ENCODE measurements at places on chromosomes 1 and 21. TPM values are rescaled to one million over a fixed set of nuclear protein-coding genes. Genes with fewer than 3 reads are reported as not detected.
A peak's percentile ranks its signal among the peaks of the same experiment; 100 is the strongest.

Gene KCND3
- total RNA-seq, result 0.15 TPM

Gene DNALI1
- 18.9 TPM for total RNA-seq

Gene FCRL6
- not detected for total RNA-seq

Gene LIPI
- total RNA-seq, result not detected

Gene ACOT11
- 3.6 TPM for total RNA-seq

Gene PGLYRP4
- total RNA-seq, result not detected

Gene PIGM
- 5.9 TPM for total RNA-seq

Gene MAP1LC3C
- total RNA-seq, result 3.5 TPM

DNA sequence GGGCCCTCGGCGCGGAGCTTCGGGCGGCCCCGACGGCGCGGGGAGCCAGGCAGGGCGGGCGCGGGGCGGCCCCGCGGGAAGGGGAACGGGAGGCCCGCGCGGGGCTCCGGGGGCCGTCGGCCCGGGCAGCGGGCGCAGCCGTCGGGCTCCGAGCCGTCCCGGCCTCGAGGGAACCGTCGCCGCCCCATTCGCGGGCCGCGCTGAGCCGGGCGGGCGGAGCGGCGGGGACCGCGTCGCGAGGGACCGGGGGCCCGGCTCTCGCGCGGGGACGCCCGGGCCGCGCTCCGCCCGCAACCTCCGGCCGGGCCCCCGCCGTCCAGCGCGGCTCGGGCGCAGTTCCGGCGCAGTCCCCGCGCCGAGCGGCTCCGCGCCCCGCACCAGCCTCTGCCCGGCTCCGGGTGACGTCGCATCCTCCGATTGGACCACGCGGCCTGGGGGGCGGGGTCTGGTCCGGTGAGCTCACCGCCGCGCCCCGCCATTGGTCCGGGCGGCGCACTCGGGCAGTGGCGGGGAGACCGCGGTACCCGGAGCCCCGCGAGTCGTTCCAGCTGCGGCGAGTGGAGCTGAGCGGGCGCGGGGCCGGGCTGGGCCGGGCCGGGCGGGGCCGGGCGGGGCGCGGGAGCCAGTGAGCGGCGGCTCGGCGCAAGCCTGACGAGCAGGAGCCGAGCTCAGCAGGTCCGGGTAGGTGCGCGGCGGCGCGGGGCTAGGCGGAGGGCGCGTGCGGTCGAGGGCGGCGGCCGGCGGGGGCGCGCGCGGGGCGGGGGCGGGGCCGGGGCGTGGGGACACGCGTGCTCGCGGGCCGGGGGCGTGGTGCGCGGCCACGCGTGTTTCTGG is 66.7 kb upstream of the VAMP3 start:
- peaks cover 5% of the 10 kb centered on the region for H3K27me3 ChIP-seq
- peak; percentile 96 for DNase-seq

DNA sequence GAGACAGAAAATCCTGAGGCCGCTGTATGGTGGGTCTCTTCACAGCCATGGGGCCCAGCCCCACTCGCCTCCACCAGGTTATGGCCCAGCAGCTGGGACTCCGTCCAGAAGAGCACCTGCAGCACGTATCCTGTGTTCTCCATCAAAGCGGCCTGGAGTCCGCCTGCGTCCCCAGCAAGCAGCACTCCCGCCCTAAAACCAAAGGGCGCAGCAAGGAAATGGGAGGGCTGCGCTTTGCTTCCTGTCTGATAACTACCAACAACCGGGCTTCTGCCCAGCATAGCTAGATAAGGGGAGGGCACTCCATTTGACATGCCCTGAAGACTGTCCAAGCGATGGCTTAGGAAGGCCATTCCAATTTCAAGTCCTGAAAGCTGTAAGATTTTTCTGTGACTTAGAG is 119.9 kb downstream of the KCNJ15 start:
- DNase-seq, result no peak
- H3K4me3 ChIP-seq, result no peak overlapping the region
- no peaks in the 10 kb centered on the region for H3K27me3 ChIP-seq
- H3K4me1 ChIP-seq, result no peaks in the 10 kb centered on the region
- H3K36me3 ChIP-seq, result peaks cover 6% of the 10 kb centered on the region

- no peak overlapping the region for H3K4me3 ChIP-seq
- DNase-seq, result no peak
- H3K4me1 ChIP-seq, result no peaks in the 10 kb centered on the region
- H3K27ac ChIP-seq, result no peak overlapping the region
- H3K36me3 ChIP-seq, result no peaks in the 10 kb centered on the region
- no peaks in the 10 kb centered on the region for H3K27me3 ChIP-seq
Measured at GRCh38 chr1:15122331-15122730, 31.2 kb upstream of the TMEM51 start.

GRCh38 chr1:225592362-225593025 is 60.4 kb downstream of the ENAH start:
- no peak overlapping the region for H3K4me3 ChIP-seq
- no peaks in the 10 kb centered on the region for H3K4me1 ChIP-seq
- no peaks in the 10 kb centered on the region for H3K36me3 ChIP-seq
- no peak for DNase-seq
- H3K27me3 ChIP-seq, result no peaks in the 10 kb centered on the region

GRCh38 chr1:177948336-177948972 is 21.4 kb downstream of the SEC16B start:
- DNase-seq, result peak; percentile 71
- H3K27ac ChIP-seq, result no peak overlapping the region
- no peaks in the 10 kb centered on the region for H3K4me1 ChIP-seq
- H3K36me3 ChIP-seq, result no peaks in the 10 kb centered on the region

GRCh38 chr1:19232524-19232846 is 18.8 kb downstream of the EMC1 start:
- H3K4me3 ChIP-seq, result no peak overlapping the region
- peaks cover 85% of the 10 kb centered on the region for H3K36me3 ChIP-seq
- H3K27me3 ChIP-seq, result no peaks in the 10 kb centered on the region
- DNase-seq, result no peak
- no peak overlapping the region for H3K27ac ChIP-seq
- no peaks in the 10 kb centered on the region for H3K4me1 ChIP-seq

- H3K4me1 ChIP-seq, result no peaks in the 10 kb centered on the region
- no peak for DNase-seq
- H3K27ac ChIP-seq, result no peak overlapping the region
- H3K36me3 ChIP-seq, result peaks cover 30% of the 10 kb centered on the region
- H3K27me3 ChIP-seq, result no peaks in the 10 kb centered on the region
Measured at GRCh38 chr1:54252371-54252936, 52.5 kb downstream of the MRPL37 start.

DNA sequence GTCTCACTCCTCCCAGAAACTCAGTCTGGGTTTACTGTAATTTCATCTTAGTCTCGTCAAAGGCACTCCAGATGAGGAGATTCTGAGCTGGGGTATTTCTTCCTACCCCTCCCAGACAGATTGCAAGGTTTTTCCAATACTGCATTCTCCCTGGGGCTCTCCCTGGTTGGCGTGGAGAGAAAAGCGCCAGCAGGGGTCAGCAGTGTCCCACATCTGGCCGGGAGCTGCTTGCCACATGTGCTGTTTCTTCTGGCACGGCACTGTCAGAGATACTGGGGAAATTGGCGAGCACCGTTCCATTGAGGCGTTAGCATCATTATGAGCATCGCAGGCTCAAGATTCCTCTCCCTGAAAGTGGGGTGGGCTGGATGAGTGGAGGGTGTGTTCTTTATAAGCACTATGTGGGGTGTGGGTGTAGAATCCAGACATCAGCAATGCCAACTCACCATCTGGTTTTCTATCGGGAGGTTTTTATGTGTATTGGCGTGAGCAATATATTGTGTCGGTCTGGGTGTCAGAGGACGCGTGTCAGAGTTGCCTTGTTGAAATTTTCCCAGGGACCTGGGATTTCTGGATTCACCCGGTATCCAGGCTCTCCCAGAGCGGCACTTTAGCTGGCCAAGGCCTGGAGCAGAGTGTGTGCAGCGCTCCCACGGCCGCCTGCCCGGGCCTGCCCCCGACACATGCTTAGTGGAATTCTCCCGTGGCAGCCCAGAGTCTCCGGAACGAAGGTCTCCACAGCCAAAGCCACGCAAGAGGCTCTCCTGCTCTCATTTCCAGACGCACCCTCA is 8.0 kb upstream of the NAV1 start:
- no peak overlapping the region for H3K4me3 ChIP-seq
- H3K27me3 ChIP-seq, result no peaks in the 10 kb centered on the region
- no peak overlapping the region for H3K27ac ChIP-seq
- H3K4me1 ChIP-seq, result peaks cover 5% of the 10 kb centered on the region
- DNase-seq, result peak; percentile 88

- H3K4me1 ChIP-seq, result no peaks in the 10 kb centered on the region
- DNase-seq, result no peak
- H3K27me3 ChIP-seq, result no peaks in the 10 kb centered on the region
- no peaks in the 10 kb centered on the region for H3K36me3 ChIP-seq
- no peak overlapping the region for H3K27ac ChIP-seq
Measured at GRCh38 chr1:210482945-210483617, 154.4 kb downstream of the HHAT start.

DNA sequence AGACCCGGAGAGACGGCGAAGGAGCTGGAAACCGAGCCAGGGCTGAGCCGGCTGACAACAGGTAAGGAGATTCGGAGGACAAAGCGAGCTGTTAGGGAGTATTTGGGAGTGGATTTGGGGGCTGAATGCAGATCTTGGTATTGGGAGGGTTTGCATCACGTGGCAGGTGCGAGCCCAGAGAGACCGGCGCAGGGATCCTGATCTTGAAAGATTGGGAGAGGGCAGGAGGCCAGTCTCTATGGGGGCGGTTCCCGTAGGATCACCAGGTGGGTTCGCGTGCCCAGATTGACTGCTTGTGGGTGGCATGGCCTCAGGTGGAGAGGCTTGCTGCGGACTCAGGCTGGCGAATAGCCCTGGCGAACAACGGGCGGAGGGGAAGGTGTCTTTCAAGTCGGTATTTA is 204 bp downstream of the CIART start:
- H3K4me1 ChIP-seq, result no peaks in the 10 kb centered on the region
- DNase-seq, result no peak
- H3K27ac ChIP-seq, result no peak overlapping the region
- peaks cover 8% of the 10 kb centered on the region for H3K36me3 ChIP-seq

DNA sequence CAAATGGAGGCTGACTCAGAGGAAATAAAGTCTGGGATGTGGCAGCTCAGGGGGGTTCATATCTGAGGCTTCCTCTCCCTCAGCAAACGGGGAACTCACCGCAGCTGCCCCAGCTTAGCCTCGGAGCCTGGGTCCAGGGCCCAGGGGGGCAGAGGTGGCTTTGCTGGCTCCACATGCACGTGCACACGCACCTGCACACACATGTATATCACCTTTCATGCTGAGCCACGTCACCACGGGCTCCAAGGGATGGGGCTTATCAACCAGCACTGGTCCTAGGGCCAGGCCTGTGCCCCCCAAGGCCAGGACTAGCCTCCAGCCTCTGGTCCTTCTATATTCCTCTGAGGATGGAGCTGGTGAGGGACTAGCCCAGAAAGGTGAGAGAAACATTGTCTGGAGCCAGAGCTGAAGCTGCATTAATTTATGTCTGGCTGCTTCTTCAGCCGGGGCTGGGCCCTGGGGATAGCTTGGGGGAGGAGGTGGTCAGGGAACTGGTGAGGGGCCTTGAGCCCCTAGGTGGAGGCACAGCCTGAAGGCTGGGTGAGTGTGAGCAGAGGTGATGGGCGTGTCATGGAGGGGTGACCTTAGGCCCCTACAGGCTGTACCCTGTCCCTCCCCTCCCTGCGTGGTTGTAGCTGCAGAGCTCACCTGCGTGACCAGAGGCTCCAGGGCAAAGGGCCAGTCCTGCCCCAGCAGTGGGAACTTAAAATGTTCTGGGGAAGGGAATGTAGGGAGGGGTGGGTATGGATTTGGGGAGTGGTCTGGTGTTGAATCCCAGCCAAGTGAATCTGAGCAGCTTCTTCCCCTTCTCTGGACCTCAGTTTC is 520.8 kb downstream of the PTPRU start:
- no peaks in the 10 kb centered on the region for H3K4me1 ChIP-seq
- H3K27me3 ChIP-seq, result no peaks in the 10 kb centered on the region
- no peak overlapping the region for H3K4me3 ChIP-seq
- no peak overlapping the region for H3K27ac ChIP-seq

GRCh38 chr1:230865062-230865817 is 3.1 kb downstream of the C1orf198 start:
- no peaks in the 10 kb centered on the region for H3K36me3 ChIP-seq
- H3K27me3 ChIP-seq, result peaks cover 5% of the 10 kb centered on the region
- DNase-seq, result no peak
- H3K27ac ChIP-seq, result no peak overlapping the region
- no peak overlapping the region for H3K4me3 ChIP-seq

- no peaks in the 10 kb centered on the region for H3K4me1 ChIP-seq
- no peaks in the 10 kb centered on the region for H3K27me3 ChIP-seq
- peaks cover 55% of the 10 kb centered on the region for H3K36me3 ChIP-seq
- no peak overlapping the region for H3K27ac ChIP-seq
Measured at GRCh38 chr1:16446116-16446515, 5.6 kb downstream of the NECAP2 start.

DNA sequence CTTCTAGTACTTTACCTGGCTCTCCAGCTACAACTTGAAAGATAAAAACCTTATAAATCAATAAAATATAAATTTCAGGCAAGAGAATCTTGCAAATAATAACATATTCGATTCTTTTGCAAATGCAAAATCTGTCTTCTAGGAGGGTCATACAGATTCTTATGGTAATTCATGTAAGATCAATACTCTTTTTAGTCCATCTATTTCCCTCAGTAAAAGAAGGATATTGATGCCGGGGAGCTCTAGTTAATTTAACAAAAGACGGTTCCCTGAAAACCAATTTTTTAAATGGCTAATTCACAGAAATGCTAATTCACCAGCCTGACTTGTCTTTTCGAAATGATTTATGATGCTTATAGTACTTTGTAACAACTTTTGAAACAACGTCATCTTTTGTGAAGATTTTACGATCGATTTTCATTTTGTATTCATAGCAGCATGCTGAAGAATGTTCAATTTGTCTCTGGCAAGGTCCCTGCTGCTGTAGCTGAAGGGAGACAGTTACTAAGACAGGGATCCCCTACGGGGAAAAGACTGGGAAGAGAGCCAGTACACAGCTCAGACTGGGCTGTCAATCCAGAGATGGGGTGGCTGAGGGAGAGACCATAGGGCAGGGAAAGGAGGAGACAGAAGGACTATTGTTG is 90.6 kb upstream of the SPAG17 start:
- H3K27ac ChIP-seq, result no peak overlapping the region
- no peak for DNase-seq
- no peak overlapping the region for H3K4me3 ChIP-seq
- no peaks in the 10 kb centered on the region for H3K27me3 ChIP-seq
- peaks cover 11% of the 10 kb centered on the region for H3K36me3 ChIP-seq

- DNase-seq, result no peak
- H3K27ac ChIP-seq, result no peak overlapping the region
- no peaks in the 10 kb centered on the region for H3K27me3 ChIP-seq
- no peaks in the 10 kb centered on the region for H3K36me3 ChIP-seq
- H3K4me3 ChIP-seq, result no peak overlapping the region
Measured at GRCh38 chr1:204896787-204897469, 26.3 kb downstream of the NFASC start.

DNA sequence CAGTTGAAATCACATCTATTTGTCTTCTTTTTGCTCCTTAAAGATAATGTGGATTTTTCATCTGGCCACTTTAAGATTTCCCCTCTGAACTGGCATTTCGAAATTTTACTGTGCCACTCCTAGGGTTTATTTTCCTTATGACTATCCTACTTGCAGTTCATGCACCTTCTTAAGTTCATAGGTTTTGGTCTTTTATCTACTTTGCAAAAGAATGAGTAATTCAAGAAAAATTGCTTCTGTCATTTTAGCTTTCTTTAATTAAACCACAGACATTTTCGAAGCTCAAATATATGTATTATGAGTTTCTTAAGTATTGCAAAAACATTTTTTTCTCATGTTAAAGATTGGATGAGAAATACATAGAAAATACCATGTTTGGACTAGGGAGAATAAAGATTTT is 1244.8 kb upstream of the TMPRSS15 start:
- no peaks in the 10 kb centered on the region for H3K27me3 ChIP-seq
- H3K4me3 ChIP-seq, result no peak overlapping the region
- no peak overlapping the region for H3K27ac ChIP-seq
- no peaks in the 10 kb centered on the region for H3K4me1 ChIP-seq

All from H9 (cell line).